ENCODE measurements at places on chromosomes 12 and 14.

- no peak for DNase-seq
These were observed 65.4 kb downstream of the PTPRB start for GRCh38 chr12:70571705-70572268.

- no peak for DNase-seq
These were observed 54.3 kb upstream of the KCNJ8 start for GRCh38 chr12:21828779-21829178.

DNA sequence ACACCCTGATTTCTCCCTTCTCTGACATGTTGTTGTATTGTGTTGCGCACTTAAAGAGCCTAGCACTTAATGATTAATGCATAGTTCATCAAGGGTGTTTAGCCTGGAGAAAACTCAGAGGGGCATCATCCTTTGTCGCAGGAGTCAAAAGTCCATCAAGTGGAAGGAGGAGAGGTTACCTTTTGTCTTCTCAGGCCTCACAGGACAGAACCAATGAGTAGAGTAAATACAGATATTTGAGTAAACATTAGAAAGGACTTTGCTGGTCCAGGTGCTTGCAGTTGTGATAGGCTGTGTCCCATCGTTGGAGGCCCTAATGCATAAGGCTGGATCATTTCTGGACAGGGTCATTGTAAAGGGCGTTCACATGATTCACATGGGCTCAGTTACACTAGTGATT, 430.9 kb downstream of the PCNX1 start:
- DNase-seq = no peak

DNA sequence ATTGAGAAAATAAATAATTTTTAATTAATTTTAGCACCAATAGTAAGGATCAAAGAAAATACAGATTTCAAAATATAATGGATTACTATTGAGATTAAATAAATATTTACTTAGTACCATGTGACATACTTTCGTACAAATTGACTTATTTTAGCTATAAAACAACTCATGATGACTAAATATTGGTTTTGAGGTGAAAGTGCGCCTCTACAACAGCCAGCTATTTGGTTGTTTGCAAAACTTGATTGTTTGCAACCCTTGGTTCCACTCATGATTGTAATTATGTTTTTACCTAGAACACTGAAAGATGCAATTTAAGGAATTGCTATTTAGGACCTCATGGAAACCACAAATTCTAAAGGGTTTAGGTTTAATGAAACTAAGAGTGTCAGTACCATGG, 51.9 kb upstream of the PPM1H start:
- DNase-seq = no peak

DNA sequence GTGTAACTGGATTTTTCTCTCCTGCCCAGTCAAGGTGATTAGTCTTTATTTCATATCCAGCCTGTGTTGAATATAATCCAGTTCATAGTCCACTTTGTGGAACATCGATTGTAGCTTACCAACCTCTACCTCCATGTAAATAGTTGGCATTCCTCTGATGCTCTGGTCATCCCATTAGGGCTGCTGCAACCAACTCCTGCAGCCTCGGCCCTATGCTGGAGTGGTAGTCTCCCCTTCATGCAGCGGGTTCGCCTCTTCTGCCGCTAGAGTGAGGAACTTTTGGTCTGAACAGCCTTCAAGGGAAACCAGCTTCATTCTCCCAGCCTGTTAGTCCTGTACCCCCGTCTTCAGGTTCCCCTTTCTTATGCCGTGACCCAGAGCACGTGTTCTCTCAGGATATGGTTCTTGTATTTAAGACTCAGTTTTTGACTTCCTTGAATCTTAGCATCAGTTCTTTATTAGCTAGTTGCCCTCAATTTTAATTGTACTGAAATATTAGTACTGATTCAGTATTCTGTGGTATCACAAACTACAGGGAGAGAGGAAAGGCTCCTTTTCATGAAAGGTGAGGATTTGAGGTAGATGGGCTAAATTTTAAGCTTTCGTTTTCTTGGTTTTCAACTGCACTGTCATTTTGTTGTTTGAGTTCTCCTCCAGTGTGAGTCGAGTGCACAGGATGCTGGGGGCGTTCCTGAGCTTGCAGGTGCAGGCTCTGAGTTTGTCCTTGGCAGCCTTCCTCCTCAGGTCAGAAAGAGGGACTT, 33.2 kb downstream of the ZNF664 start:
- DNase-seq = no peak

DNA sequence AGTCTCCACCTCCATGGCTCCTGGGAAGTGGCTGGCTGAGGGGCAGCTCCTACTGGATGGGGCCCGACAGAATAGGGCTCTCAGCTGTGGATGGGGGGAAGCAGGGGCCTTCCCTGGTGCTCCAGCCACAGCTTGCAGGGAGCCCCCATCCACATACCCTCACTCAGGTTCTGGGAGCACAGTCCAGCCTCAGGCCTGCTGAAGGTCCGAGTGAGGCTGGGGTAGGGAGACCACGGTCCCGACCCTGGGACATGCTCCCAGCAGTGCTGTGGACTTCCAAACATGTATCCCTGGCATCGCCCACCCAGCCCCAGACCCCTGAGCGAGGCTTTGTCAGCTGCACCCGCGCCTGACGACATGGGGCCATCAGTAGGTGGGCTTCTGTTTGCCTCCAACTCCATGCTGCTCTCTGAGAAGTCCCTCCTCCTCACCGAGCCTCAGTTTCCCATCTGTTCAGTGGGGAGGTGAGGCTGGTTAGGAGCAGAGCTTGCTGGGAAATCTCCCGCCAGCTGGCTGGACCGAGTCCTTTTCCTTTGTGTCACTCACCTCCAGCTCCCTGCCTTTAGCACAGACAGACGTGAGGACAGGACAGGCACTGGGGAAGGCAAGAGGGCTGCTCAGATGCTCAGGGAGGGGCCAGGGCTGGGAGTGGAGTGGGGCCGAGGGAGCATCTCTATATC, 9.1 kb upstream of the ATG101 start:
- peak; percentile 34 for DNase-seq

All from stimulated activated CD8-positive, alpha-beta memory T cell treated with anti-CD3 and anti-CD28 coated beads, Interleukin-7, amount 100 ng/mL, for 1 hour (primary cell).